ENCODE measurements at places on chromosomes 11 and 22. TPM values are rescaled to one million over a fixed set of nuclear protein-coding genes. Genes with fewer than 3 reads are reported as not detected.

GRCh38 chr22:37145180-37146050, 4.3 kb downstream of the IL2RB start:
- no peak for DNase-seq

NRGN gene
- total RNA-seq: 2.1 TPM

GRCh38 chr11:40170078-40170477, 1289.4 kb downstream of the LRRC4C start:
- no peak for DNase-seq

OR8K1 gene
- not detected for total RNA-seq

FJX1 gene
- total RNA-seq: 4.0 TPM

SLC22A9 gene
- not detected for total RNA-seq

DNA sequence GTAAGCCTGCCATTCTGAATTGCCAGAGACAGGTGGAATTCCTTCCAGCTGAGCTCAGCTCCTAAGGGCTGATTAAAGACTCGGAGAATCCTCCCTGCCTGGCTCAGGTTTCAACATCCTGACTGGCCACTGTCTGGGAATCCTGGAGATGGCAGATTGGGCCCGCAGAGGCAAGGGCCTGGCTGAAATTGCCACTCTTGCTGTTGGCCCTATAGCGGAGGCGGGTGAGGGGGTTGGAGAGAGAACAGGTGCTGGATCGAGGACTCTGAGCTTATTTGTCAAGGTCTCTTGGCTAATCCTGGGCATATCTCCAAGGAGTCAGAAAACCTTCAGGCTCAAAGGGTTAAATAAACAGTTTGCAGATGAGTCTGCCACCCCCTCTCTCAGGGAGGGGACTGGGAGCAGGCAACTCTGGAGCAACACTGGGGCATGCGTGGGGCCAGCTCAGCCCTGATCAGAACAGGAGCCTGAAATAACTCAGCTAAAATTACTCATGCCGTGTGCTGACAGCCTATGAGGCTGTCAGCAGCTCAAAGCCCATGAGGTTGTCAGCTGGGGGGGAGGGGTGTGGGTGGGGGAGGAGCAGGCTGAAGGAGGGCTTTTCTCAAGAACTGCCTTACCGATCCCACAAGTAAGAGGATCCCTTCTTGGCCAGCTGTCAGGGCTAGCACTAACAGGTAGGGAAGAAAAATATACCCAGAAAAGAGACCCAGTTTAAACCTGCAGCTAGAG, 14.7 kb upstream of the MFRP start:
- DNase-seq: peak; percentile 92

EHF gene
- 0.20 TPM for total RNA-seq

DNA sequence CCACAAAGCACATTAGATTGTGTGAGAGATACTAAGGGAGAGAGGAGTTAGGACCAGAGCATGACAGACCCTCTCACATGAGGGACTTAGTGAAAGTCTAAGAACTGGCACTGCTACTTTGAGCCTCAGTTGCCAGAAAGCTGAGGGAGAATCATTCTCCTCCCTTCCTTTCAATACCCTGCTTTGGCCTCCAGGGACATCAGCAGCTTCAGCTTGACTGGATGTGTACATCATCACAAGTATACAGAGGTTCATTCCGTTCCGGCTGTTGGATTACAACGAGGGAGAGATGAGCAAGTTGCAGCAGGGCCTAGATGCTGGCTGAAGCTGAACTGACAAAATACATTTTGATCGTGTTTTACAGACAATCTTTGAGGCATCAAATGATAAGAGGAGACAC, 15.7 kb upstream of the ANO5 start:
- no peak for DNase-seq

USP35 gene
- 3.3 TPM for total RNA-seq

DNA sequence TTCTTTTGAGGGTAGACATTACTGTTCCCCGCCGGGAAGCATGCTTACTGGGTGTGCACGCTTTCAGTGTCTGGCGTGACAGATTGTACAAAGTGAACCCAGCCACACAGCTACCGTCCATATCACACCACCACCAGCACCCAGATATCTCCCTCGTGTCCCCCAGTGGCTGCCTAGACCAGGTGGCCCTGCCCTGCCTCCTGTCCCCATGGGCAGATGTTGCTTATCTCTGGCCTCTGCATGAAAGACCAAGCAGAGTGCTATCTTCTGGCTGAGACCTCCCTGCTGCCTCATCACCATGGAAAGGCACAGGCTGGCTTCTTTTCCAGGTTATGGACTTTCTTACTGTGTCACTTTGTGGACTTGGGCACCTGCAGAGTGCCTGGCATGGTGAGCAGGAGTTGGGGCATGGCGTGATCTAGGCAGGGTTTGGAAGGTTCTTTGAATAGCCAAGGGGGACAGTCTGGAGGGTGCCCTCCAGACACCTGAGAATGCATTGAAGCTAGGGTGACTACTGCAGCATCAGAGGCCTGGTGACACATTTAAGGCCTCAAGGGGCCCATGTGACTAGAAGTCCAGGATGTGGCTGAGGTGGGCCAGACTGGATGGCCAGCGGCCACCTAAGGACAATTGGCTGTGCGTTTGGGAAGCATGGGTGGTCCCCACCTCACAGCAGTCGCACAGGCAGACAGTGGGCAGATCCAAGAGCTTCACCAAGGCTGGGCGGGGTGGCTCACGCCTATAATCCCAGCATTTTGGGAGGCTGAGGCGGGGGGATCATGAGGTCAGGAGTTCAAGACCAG, 4.7 kb downstream of the TANGO2 start:
- DNase-seq: no peak

DNA sequence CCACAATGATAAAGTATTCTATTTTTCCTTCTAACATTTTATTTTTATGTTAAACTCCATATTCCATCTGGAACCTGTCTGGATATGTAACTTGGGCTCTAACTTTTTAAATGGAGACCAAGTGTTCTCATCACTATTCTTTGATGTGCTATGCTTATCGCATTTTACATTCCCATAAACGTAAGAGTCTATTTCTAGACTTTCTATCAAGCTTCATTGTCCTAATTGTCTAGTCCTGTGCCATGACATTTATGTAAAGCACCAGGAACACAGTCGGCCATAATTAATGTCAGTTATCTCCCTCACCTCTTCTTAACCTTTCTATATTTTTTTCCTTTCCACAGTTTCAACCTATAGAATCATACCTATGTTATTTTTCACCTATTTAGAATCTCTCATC, 113.9 kb upstream of the TEAD1 start:
- DNase-seq: no peak

DNA sequence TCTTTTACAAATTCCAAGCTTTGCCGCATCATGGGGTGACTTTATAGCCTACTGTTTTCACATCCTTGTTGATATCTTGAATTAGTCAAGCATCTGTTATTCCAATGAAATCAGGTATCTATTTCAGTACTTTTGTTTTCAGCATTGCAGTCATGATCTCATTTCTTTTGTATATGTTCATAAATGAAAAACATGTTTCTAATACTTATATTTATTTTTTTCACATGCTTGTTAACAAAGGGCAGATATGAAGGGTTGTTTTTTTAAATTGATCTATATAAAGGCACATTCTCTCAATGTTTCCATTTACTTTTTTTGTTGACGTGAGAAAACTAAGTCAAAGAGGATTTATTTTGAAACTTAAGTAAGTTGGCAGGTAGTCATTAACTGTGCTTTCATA, 964.8 kb downstream of the JRKL start:
- DNase-seq: no peak
